ENCODE measurements at places on chromosomes 3 and 15.

GRCh38 chr15:74552773-74553441, 11.9 kb downstream of the ARID3B start:
- no peak for DNase-seq

GRCh38 chr3:46665763-46666452, 27.6 kb downstream of the ALS2CL start:
- no peak for DNase-seq

GRCh38 chr3:139670196-139670595, 7.6 kb downstream of the NMNAT3 start:
- DNase-seq: no peak

DNA sequence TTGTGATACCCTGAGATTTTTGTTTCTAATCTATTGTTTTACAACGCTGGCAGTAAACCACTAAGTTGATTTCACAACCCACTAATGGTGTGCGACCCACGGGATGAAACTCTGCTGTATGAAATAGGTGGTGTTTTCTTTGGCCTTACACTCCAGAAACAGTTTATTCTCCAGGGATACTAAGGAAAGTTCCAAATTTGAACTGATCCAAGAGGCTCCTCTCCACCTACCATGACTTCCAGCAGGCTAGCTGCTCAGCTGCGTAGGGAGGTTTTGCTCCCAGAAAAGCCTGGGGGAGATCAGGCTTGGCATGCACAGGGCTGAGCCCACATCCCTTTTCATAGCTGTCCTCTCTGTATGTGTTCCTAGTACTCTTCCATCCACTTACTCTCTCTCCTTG, 71.5 kb downstream of the FAM174B start:
- DNase-seq: no peak

DNA sequence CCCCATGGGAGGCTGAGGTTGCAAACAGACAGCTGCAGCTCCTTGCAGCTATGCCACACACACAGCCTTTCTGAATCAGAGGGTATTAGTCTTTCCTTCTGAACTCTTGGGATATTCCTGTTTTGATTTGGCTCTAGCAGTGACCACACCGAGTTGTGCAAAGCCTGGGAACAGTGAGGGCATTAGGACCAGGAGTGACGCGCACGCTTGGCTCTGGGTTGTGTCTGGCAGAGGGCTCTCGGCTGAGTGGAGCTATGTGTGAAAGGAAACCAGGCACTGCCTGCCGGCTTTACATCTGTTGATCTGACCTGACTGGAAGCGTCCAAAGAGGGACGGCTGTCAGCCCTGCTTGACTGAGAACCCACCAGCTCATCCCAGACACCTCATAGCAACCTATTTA, at the start of gene GALNT15:
Gene GALNT15 (plus strand): TSS at position 292 of the 400 bp plus-strand sequence. CDS start 472 bp downstream, outside the sequence.
- no peak for DNase-seq

DNA sequence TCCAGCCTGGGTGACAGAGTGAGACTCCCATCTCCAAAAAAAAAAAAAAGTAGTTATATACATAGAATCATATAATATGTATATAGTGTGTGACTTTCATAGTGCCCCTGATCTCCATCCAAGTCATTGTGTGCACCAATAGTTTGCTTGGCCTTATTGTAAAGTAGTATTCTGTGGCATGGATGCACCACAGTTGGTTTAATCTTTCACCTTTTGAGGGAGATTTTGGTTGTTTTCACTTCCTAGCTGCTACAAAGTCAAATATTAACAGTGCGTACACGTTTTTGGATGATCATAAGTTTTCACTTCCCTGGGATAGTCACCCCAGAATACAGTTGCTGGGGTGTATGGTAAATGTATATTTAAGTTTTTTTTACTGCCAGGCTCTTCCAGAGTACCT, 162.8 kb downstream of the PTPRG start:
- no peak for DNase-seq

- DNase-seq: no peak
Measured at GRCh38 chr15:38398134-38398533, 55.8 kb upstream of the FAM98B start.

- DNase-seq: no peak
Measured at GRCh38 chr3:152360966-152361365, 92.2 kb downstream of the MBNL1 start.

DNA sequence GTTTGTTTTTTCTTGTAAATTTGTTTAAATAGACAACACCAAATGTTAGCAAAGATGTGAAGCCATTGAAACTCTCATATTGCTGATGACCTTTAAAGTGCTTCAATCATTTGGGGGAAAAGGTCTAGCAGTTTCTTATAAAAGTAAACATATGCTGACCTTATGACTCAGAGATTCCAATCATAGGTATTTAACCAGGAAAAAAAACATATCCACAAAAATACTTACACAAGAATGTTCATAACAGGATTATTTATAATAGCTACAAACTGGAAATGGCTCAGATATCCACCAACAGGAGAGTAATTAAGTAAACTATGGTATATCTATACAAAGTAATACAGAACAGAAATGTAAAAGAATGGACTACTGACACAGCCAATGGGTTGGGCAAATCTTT, 27.1 kb upstream of the RORA start:
- no peak for DNase-seq

- DNase-seq: no peak
Measured at GRCh38 chr3:188594139-188594538, 440.2 kb downstream of the LPP start.

DNA sequence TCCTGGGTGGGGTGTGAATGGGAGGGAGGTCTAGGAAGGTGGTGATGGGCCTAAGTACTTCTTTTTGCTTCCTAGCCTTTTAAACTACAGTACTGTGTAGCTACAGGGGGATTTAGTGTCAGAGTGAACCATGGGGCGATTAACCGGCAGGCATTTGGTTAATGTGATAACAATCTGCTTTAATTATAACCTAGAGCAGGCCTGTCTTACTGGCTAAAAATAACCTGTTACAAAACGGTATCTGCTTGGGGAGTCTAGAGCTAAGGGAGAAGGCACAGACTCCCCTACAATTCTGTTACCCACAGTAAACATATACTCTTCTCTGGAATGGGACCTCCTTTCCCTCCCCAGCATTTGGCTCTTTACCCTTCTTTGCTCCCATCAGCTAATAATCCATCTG, 85.4 kb downstream of the RBPMS2 start:
- DNase-seq: no peak

GRCh38 chr3:20043396-20043795, 3.1 kb downstream of the KAT2B start:
- DNase-seq: no peak

DNA sequence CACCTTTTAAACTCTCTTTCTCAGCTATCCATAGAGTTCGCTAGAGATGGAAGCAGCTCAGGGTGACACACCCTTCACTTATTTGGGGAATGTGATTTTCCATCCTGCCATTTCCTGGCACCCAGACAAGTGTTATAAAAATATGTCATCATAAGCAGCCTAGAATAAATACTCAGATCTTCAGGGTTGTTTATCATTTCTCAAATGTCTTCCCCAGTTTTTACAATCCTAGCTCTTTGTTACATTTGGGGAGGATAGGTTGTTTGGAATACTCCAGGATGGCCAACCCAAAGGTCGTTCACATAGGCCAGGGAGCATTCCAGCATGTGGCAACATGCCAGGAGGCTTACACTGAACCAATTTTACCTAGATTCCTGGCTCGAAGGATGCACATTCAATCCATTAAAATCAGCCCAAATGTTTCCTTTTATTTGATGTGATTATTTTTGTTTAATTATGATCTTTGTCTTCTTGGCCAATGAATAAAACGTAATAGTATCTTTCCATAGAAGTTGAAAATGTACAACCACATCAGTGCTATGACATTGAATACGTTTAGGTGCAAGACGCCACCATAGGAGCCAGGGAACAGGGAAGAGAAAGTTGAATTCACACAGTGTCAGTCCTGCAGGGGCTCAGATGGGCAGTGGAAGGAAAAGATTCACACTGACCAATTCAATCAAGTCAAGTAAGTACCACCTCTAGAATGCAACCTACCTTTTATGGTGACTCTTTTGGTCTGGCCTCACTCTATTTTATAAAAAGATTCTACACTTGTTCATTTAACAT, 537.7 kb upstream of the MDFIC2 start:
- DNase-seq: no peak

- DNase-seq: no peak
Measured at GRCh38 chr15:89630260-89630659, 25.0 kb downstream of the KIF7 start.

DNA sequence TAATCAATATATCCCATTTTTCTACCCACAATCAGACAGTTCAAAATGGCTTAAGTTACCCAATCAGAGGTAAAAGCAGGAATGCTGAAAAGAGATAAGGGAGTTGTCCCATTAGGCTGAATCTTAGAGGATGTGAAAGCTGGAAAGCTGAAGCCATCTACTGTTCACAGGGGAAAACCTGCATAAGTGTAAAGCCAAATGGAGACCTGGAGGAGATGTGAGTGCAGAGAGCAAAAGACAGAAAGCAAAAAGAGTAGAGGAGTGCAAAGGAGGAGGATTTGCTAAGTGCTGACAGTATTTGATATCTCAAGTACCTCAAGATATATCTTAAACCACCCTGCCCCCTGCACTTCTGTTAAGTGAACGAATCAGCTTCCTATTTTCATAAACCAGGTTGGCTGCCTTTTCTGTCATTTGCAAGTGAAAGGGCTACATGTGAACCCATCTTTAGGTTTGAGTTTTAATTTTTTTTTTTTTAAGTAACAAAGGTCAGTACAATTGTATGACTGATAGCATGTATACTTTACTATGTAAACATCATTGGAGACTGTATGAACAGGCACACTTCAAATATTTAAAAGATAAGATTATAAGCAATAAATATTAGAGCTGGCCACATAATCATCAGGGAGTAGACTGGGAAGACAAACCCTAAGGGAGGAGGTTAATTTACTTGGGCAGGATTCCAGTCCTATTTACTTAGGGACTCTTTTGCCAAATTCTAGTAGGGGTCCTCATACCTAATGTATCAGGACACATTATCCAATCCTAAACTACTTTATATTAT, 22.8 kb upstream of the P2RY1 start:
- no peak for DNase-seq

DNA sequence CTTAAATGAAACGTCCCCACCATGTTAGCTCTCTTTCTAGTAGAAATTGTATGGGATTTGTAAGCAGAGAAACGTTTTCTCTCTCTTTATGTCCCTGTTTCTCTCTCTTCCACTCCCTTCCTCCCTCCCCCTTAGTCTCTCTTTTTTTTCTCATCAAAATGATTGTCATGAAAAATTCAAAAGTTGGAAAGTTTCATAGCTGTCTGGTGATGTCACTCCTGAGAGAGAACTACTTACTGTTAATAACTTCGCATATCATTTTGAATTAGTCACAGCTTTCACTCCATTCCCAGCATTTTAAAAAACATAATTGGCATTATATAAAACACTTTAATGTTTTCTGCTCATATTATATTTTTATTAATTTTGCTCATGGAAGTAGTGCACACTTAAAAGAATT, 331.1 kb downstream of the C3orf38 start:
- DNase-seq: no peak

GRCh38 chr3:142159083-142159740, 9.9 kb upstream of the TFDP2 start:
- no peak for DNase-seq

GRCh38 chr3:142315083-142315482, 89.7 kb upstream of the GK5 start:
- no peak for DNase-seq

- DNase-seq: no peak
Measured at GRCh38 chr3:107250221-107250620, 127.0 kb upstream of the CCDC54 start.

DNA sequence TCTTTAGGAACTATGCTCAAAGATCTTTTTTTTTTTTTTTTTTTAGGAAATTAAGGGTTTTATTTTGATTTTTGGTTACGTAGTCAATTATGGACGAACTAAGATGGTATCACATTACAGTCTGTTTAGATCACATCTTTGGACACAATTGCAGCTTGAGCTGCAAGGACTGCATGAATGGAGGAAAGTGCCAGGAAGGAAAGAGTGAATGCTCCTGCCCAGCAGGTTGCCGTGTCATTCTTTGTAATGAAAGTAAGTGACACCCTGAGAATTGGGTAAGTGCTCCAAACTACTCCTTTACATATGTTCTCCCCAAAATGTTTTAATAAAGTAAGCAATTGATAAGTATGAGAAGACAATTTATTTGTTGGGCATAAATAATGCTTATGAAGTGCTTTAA, 716.5 kb upstream of the GOLIM4 start:
- DNase-seq: no peak

DNA sequence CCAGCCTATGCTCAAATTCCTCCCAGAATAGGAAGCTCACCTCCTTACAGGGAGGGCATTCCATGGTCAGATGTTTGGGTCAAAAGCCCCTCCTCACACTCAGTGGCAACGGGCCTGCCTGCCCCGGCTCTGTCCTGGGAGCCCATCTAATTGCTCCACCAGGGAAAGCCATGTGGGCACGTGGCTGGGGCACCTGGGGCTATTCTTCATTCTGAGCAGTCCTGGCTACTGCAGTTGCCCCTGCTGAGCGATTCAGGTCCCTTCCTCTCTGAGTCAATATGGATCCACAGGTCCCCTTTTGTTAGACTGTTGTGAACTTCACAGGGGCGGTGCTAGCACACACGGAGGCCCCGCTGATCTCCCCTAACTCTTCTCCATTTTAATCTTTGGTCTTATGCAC, 39.4 kb downstream of the TPRA1 start:
- no peak for DNase-seq

DNA sequence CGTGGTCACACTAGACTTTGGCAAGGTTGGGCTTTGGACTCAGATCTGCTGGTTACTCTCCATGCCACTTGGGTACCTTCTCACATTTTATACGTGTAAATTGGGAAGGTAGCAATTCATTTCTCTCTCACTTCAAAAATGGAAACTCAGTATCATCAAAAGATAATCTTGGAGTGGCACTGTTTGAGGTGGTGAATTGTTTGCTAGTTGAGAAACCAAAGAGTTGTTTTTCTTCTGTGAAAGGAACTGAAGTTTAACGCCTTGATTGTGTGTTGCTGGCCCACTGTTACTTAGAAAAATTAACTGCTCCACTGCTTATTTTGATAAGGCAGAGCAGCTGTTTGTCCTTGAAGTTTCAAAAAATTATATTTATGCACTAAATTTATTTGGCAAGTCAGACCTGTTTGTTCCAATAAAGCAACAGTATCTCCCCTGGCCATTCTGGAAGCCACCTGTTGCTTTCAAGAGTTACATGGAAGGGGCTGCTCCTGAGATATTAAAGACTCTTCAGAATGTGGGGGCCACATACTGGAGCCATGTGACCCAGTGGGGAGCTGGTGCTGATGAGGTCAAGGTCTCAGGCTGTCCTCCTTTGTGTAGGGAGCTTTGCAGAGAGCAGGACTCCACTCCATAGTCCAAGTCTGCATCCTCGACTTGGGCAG, 16.2 kb downstream of the PLCL2 start:
- no peak for DNase-seq

- DNase-seq: no peak
Measured at GRCh38 chr3:84825817-84826216, 133.0 kb upstream of the CADM2 start.

- DNase-seq: no peak
Measured at GRCh38 chr15:42544853-42545629, 3.6 kb downstream of the LRRC57 start.

- no peak for DNase-seq
Measured at GRCh38 chr15:57323806-57324589, 52.3 kb upstream of the CGNL1 start.

Data from activated CD4-positive, alpha-beta T cell treated with anti-CD3 and anti-CD28 coated beads for 24 hours (primary cell).